ENCODE measurements at places on chromosomes 7 and 10.

- H3K4me3 ChIP-seq, result no peak overlapping the region
- DNase-seq, result no peak
- H3K36me3 ChIP-seq, result peaks cover 1% of the 10 kb centered on the region
- H3K4me1 ChIP-seq, result peaks cover 4% of the 10 kb centered on the region
- H3K27ac ChIP-seq, result no peak overlapping the region
These were observed 36.2 kb downstream of the WASL start for GRCh38 chr7:123712619-123713018.

DNA sequence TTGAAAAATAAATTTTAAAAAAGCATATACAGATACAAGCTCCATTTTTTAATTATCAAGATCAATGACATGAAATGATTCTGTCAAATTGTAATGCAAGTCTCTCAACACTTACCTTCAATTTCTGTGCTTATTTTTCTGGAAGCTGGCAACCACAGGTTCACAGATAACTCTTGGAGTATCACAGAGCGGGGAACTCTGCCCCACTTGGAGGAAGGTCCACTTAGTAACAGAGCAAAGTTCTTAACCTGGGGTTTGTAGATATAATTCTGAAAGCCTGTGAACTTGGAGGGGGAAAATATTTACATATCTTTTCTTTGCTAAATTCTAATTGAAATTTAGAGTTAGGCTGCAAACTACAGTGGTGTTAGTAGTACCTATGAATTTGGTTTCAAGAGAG is 2.3 kb upstream of the MGAM start:
- no peak overlapping the region for H3K27ac ChIP-seq
- H3K27me3 ChIP-seq, result no peaks in the 10 kb centered on the region
- no peak overlapping the region for H3K4me3 ChIP-seq
- DNase-seq, result no peak
- no peaks in the 10 kb centered on the region for H3K36me3 ChIP-seq

GRCh38 chr7:141320287-141320686 is 230.9 kb upstream of the AGK start:
- DNase-seq, result no peak
- no peaks in the 10 kb centered on the region for H3K4me1 ChIP-seq

- no peak overlapping the region for H3K27ac ChIP-seq
- no peak for DNase-seq
- H3K27me3 ChIP-seq, result no peaks in the 10 kb centered on the region
- no peaks in the 10 kb centered on the region for H3K36me3 ChIP-seq
- H3K4me1 ChIP-seq, result no peaks in the 10 kb centered on the region
These were observed 314.2 kb downstream of the ADRA2A start for GRCh38 chr10:111390813-111391563.

DNA sequence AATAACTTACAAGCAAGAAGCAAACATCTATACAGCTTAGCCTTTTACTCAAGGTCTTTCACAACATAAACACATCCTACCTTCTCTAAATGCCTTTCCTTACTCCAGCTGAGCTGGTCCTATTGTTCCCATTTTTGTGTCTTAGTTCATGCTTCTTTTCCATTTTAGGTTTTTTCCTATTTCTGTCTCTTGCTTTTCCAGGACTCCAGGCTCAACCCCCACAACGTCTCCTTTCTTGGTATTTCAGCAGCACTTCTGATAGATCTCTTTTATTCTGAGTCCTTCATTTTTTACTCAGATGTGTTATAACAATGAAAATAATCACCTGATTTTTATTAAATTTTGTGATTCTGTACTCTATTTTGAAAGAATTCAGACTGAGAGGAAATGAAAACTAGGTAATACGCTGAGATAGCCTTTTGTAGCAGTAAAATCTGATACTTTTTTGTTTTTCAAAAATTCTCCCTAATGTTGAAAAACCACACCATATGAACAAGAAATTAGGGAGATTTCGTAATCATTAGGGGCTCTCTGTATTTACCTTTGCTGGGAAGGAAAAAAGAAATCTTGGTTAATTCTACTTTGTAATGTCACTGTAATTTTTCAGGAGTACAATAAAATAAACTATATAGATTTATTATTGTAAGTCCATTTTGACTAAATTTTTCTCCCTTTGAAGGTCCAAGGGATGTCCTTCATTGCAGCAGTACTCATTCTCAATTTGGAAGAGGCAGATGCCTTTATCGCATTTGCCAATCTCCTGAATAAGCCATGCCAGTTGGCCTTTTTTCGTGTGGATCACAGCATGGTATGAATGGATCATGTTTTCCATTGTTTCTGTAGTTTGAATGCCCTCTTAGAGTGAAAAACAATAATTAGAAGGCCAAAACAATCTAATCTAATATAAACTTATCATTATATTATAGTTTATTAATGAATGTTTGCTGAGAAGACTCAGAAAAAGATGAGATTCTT is 24.0 kb upstream of the HELLS start:
- H3K27me3 ChIP-seq, result no peaks in the 10 kb centered on the region
- no peak overlapping the region for H3K27ac ChIP-seq
- no peaks in the 10 kb centered on the region for H3K4me1 ChIP-seq
- H3K4me3 ChIP-seq, result no peak overlapping the region
- DNase-seq, result no peak
- H3K36me3 ChIP-seq, result no peaks in the 10 kb centered on the region

DNA sequence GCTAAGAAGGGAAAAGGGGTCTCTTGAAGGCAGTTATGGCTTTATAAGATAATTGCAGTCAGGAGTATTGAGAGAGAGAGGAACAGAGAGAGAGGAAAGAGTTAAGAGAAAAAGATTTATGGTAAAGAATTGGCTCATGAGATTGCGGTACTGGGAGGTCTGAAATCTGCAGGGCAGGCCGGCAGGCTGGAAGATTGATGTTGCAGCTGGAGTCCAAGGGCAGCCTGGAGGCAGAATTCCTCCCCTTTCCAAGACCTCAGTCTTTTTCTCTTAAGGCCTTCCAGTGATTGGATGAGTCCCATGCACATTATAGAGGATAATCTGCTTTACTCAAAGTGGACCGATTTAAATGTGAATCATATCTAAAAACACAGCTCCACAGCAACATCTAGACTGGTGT is 68.4 kb downstream of the HACD1 start:
- H3K27ac ChIP-seq, result no peak overlapping the region
- no peaks in the 10 kb centered on the region for H3K27me3 ChIP-seq
- no peak for DNase-seq
- H3K4me1 ChIP-seq, result no peaks in the 10 kb centered on the region

- H3K27me3 ChIP-seq, result no peaks in the 10 kb centered on the region
- DNase-seq, result peak; percentile 71
- no peak overlapping the region for H3K4me3 ChIP-seq
- H3K36me3 ChIP-seq, result no peaks in the 10 kb centered on the region
These were observed 93.8 kb upstream of the SMNDC1 start for GRCh38 chr10:110398419-110399105.

DNA sequence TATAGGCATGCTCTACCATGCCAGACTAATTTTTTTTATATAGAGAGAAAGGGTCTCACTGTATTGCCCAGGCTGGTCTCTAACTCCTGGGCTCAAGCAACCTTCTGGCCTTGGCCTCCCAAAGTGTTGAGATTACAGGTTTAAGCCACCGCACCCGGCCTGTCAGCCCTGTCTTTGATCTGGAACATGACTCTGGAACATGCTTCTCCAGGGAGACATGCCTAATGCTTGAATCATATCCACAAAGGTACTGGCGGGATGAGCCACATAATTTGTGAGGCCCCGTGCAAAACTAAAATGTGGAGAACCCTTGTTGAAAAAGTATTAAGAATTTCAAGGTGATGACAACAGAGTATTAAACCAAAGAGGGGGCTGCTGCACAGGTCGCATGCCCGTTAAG is 282.8 kb downstream of the ARHGAP12 start:
- no peaks in the 10 kb centered on the region for H3K4me1 ChIP-seq
- H3K27me3 ChIP-seq, result no peaks in the 10 kb centered on the region
- no peak for DNase-seq
- no peak overlapping the region for H3K4me3 ChIP-seq

- H3K4me3 ChIP-seq, result peak overlapping the region; percentile 52
- DNase-seq, result peak; percentile 82
- H3K27me3 ChIP-seq, result no peaks in the 10 kb centered on the region
- peaks cover 15% of the 10 kb centered on the region for H3K4me1 ChIP-seq
- peak overlapping the region; percentile 100 for H3K27ac ChIP-seq
These were observed 2.2 kb downstream of the MAFK start for GRCh38 chr7:1532456-1533254.

GRCh38 chr7:133724148-133724547 is 403.0 kb upstream of the LRGUK start:
- DNase-seq, result no peak
- H3K4me1 ChIP-seq, result no peaks in the 10 kb centered on the region
- no peaks in the 10 kb centered on the region for H3K36me3 ChIP-seq
- H3K27ac ChIP-seq, result no peak overlapping the region

DNA sequence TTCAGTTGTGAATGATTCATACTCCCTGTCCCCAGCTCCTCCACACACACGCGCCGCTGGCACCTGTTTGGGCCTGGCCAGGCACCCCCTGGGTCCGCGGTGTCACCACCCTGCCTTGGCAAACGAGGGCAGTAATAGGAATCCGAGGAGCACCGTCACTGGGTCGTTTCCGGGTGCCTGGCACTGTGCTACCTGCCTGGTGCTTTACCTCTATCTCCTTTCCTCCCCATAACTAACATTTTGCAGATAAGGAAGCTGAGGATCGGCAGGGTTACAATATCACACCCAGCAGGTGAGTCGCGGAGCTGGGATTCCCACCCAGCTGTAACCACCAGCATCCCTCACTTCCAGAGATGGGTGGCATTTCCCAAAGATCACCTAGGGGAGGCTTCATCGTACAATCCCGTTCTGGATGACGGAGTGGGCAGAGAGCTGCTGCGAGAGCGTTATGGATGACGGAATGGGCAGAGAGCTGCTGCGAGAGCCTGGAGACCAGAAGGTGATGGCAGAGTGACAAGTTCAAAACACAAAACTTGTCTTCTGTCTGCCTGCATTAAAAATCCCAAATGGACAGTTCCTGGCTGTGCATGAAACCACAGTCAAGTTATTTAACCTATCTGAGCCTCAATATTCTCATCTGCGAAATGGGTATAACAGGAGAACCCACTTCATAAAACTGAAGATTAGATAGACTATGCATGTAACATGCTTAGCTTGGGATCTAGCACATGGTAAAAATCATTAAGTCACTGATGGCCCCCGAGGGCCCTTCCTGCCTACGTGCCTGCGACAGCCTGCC is 1.1 kb upstream of the HSPA12A start:
- H3K4me1 ChIP-seq, result no peaks in the 10 kb centered on the region
- no peak for DNase-seq
- peak overlapping the region; percentile 74 for H3K4me3 ChIP-seq
- H3K36me3 ChIP-seq, result no peaks in the 10 kb centered on the region
- H3K27ac ChIP-seq, result peak overlapping the region; percentile 83

GRCh38 chr7:45662018-45662417 is 87.8 kb downstream of the ADCY1 start:
- no peaks in the 10 kb centered on the region for H3K27me3 ChIP-seq
- no peak overlapping the region for H3K4me3 ChIP-seq
- H3K36me3 ChIP-seq, result no peaks in the 10 kb centered on the region
- H3K27ac ChIP-seq, result no peak overlapping the region

GRCh38 chr7:132009778-132010177 is 453.4 kb upstream of the PODXL start:
- DNase-seq, result no peak
- H3K27me3 ChIP-seq, result no peaks in the 10 kb centered on the region

- no peaks in the 10 kb centered on the region for H3K4me1 ChIP-seq
- H3K36me3 ChIP-seq, result no peaks in the 10 kb centered on the region
- no peak for DNase-seq
These were observed 193.9 kb downstream of the NXPH1 start for GRCh38 chr7:8627325-8627724.

DNA sequence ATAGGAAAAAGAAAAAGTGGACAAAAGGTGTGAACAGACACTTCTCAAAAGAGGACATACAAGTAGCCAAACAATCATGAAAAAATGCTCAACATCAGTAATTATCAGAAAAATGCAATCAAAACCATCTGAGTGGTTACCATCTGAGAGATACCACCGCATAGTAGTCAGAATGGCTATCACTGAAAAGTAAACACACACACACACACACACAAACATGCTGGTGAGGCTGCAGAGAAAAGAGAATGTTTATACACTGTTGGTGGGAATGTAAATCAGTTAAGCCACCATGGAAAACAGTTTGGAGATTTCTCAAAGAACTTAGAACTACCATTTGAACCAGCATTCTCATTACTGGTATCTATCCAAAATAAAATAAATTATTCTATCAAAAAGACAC is 145.7 kb downstream of the CYP26A1 start:
- no peaks in the 10 kb centered on the region for H3K27me3 ChIP-seq
- H3K27ac ChIP-seq, result no peak overlapping the region
- no peak for DNase-seq
- H3K36me3 ChIP-seq, result no peaks in the 10 kb centered on the region

DNA sequence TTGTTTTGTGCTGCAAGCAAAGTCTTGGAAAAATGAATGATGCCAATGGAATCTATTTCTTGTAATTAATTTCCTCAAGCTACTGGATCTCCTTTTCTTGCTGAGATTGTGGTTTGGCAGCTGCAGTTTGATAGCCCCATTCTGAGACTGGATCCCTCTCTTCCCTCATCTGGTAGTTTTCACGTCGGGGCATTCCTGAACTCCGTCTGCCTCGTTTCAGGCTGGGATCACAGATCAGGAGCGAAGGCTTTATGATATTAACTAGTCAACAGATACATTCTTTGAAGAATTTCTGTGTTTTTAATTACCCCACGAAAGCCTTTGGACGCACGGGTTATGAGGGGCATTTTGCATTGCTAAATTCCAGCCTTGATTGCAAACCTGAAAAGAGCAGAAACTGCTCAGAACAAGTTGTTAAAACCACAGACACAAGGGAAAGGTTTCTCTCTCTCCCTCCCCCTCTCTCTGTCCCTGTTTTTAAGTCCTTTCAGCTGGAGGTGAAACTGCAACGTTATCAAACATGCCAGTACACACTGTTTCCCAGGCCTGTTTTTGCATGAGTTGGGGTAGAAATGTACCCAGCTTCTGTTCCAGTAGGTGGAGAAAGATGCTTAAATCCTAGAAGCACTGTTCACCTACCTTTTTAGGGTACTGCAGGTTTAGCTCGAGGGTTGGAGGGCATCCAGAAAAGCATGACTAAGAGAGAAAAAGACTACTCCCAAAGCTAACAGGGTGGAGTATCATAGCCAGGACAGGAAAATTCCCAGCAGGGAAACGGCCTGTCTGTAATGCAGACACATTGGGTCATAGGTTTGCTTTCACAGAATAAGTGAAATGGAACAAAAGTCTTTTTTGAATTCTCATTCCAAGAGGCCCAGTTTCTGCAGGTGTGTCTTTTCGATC is 124.3 kb downstream of the CUX1 start:
- no peaks in the 10 kb centered on the region for H3K27me3 ChIP-seq
- no peak for DNase-seq
- H3K4me3 ChIP-seq, result no peak overlapping the region
- H3K4me1 ChIP-seq, result no peaks in the 10 kb centered on the region
- no peaks in the 10 kb centered on the region for H3K36me3 ChIP-seq
- no peak overlapping the region for H3K27ac ChIP-seq

GRCh38 chr7:74025730-74026129 is 2.2 kb upstream of the ELN start:
- no peaks in the 10 kb centered on the region for H3K27me3 ChIP-seq
- H3K4me3 ChIP-seq, result no peak overlapping the region
- peaks cover 7% of the 10 kb centered on the region for H3K4me1 ChIP-seq
- H3K36me3 ChIP-seq, result no peaks in the 10 kb centered on the region

All from breast epithelium (tissue), 4 donors.